Left colon (tissue), 2 donors: ENCODE measurements at places on chromosomes 16 and 17. TPM values are rescaled to one million over a fixed set of nuclear protein-coding genes. Genes with fewer than 3 reads are reported as not detected.
A peak's percentile ranks its signal among the peaks of the same experiment; 100 is the strongest.

DNA sequence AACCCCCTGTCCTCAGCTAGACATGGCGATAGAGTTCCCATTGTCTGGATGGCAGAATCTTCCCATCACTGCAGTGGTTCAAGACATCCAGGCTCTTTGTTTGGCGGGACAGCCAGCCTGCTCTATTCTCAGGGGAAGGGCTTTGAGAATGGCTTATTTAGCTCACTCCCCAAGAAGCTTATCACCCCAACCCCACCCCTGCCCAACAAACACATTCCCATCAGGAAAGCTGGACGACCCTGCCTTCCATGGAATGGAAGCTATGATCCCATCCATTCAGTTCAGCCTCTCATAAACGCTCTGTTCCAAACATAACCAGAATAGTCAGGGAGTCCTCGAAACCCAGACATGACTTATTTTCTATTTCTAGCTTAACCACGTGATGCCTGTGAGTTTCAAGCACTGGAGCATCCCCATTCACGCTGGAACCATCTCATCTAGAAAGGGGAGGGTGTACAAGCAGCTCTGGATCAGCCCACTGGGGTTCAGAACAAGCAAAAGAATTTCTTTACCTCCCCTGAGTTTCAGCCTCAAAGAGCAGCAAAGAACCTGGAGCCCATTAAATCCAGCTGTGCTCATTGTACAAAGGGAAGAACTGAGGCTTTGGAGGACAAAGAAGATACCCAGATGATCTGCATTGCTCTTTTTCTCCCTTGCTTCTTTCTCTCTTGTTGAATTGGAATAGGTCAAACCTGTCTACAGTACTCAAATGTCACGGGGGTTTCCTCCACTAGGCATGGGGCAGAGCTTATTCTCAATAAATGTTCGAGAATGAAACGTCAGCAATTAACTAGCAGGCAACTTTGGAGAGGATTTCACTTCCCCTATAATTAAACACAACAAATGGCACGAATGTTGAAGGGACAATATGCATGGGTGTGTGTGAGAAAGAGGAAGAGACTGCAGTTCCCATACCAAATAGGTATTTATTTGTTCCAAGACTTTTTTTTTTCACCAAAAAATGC lies 93.1 kb downstream of the XYLT1 start:
- no peak for DNase-seq

- DNase-seq, result no peak
Observed at GRCh38 chr16:85602402-85603202, 10.5 kb upstream of the GSE1 start.

- DNase-seq, result no peak
Observed at GRCh38 chr16:58459344-58460218, 40.4 kb upstream of the NDRG4 start.

DNA sequence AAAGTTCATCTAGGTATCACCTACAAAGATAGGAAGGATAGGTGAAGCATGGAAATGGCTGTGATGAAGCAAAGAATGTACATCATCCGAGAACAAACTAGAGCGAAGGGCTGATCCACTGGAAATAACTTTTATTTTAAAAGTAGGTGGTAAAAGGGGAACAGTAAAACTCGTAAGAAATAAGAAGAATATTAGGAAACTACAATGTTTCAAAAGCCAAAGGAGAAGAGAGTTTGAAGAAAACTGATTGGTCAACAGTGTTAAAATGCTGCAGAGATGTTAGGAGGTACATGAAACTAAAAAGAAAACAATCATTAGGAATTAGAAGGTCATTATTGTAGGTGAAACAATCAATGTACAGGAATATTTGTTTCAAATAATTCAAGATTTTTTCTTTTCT lies 108.1 kb downstream of the USP32 start:
- no peak for DNase-seq

DNA sequence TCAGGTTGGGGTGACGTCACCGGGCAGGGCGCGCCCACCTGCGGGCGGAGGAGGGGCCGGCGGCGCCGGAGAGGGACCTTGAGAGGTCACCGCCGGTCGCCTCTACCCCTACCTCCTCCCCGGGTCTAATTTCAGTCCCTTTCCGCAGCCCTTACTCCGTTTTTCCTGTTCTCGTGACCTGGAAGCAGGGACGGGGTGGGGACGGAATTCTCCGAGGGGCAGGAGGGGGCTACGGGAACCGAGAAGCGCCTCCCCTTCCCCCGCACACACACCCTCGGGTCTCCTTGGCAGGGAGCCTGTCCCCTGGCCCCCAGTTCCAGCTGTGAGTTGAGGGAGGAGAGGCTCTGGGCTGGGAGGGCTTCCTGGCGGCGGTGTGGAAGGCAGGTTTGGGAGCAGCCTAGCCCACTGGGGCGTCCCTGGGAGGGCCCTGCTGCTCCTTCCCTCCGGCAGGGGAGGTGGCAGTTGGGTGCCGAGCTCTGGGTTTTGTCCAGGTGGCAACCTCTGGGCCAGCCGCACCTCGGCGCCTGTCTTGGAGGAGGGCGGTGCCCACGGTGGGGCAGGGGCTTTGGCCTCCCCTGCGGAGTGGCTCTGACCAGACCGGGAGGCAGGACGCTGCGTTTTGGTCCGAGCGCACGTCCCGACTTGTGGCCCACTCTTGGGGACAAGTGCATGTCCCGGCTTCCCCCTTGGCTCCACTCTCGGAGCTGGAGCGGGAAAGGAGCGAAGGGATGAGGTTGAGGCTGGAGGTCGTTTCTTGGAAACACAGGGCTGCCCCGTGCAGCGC lies 773 bp downstream of the SYNGR3 start:
- peak; percentile 68 for DNase-seq

TERB1 gene
- not detected for total RNA-seq
